ENCODE measurements at places on chromosomes 7 and 10.

DNA sequence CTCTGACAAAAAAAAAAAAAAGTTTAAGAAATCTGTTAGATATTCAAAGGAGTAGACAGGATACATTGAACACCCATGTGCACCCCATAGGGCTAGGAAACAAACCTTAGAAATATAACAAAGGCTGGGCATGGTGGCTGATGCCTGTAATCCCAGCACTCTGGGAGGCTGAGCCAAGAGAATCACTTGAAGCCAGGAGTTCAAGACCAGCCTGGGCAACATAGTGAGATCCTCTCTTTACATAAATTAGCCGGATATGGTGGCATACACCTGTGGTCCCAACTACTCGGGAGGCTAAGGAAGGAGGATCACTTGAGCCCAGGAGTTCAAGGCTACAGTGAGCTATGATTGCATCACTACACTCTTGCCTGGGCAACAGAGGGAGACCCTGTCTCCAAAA lies 15.3 kb downstream of the CLIP2 start:
- DNase-seq = no peak

DNA sequence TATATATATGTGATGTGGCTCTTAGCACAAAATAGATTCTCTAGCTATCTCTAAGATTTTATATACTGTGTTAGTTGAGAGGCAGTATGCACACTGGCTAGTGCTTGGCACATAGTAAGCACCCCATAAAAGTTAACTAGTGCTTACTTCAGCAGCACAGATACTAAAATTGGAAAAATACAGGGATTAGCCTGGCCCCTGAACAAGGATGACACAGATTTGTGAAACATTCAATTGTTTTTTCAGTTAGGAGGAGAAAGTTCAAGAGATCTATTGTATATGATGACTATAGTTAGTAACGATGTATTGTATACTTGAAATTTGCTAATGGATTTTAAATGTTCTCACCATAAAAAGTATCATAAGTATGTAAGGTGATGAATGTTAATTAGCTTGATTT lies 78.3 kb upstream of the LRRC17 start:
- no peak for DNase-seq

GRCh38 chr7:100407285-100408180 lies 21.0 kb downstream of the ZCWPW1 start:
- peak; percentile 33 for DNase-seq

GRCh38 chr10:2111965-2112364 lies 374.6 kb upstream of the ADARB2 start:
- DNase-seq = no peak

- no peak for DNase-seq
Observed at GRCh38 chr7:28984217-28984616, 26.1 kb upstream of the TRIL start.

DNA sequence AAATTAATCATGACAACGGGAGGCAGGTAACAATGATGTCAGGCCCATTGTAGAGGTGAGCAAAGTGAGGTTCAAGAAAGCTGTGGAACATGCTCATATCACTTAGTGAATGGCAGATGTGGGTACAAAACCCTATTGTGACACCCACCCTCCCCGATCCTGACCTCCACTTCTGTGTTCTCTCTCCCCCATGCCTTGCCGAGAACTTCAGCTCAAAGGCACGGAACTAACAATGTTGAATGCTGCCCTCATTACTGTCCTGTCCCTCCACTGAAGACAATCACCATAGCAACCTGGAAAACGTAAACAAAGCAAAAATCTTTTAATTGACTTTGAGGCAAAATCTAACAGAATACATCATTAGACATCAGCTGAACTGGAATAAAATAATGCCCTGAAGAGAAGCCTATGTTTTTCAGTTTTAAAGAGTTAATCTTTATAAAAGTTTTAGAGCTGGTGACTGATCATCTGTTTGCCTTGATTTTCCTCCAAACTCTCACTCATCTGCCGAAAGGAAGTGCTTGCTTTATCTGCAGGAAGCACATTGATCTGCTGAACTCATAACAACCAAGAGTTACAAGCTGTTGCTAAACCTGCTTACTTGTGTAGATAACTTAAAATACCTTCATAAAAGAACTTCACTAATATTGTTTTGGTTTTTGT lies 133.6 kb downstream of the CUBN start:
- no peak for DNase-seq

GRCh38 chr7:114160925-114161324 lies 242.1 kb upstream of the PPP1R3A start:
- no peak for DNase-seq

- DNase-seq = no peak
Observed at GRCh38 chr7:133126422-133126821, 44.5 kb upstream of the CHCHD3 start.

DNA sequence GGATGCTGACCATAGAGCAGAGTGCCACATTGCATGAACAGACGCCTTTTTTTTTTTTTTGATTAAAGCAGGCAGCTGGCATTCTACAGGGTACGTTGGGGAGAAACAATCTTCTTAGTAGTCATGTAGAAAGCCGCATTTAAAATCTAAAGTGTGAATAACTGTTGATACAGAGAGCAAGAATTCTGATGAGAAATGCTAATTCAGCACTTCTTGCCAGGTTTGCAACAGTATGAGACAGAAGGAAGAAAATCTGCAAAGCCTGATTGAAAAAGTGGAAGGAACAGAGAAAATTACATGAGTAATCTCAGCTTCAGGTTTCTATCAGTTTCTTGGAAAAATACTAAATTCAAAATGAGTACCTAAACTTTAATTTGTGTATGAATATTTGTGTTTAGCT lies 232.7 kb upstream of the CHRM2 start:
- DNase-seq = no peak

DNA sequence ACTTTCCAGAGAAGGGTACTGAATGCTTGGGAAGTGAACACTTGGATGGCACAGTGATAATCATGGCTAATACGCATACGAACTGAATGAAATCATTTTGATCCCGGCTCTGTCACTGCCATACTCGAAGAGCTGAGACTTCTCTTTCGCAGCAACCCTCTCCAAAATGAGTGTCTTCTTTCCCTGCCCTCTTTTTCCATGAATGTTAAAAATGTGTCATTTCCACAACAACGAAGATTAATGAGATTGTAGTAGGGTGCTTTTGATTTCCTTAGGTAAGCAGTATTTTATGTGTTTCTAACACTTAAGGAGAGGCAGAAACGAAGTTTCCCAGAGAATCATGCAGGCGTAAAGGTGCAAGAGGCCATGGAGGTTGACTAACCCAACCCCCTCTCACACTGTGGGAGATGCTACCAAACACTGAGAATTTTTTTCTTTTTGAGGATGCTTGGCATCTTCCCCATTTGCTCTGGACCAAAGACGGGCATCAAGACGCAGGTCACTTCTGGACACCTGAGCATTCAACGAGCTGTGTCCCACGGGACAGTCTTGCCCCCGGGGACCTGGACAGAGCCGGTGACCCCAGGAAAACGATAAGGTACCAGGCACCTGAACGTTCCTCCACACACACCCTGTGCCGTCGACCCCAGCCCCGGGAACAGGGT lies 823 bp downstream of the COPG2 start:
- no peak for DNase-seq

DNA sequence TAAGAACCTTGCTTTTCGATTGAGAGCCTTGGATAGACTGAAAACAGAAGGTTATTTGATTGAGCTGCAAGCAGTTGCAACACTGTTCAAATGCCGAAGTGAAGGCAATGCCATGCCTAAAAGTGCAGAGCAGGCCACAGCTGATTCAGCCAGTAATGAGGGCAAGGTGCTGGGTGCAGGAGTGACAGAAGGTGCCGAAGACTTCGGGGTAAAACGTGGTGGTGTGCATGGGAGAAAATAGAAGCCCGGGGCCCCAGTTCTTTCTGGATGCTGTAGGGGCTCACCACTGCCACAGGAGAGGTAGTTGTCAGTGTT lies 43.6 kb upstream of the GATAD1 start:
- no peak for DNase-seq

DNA sequence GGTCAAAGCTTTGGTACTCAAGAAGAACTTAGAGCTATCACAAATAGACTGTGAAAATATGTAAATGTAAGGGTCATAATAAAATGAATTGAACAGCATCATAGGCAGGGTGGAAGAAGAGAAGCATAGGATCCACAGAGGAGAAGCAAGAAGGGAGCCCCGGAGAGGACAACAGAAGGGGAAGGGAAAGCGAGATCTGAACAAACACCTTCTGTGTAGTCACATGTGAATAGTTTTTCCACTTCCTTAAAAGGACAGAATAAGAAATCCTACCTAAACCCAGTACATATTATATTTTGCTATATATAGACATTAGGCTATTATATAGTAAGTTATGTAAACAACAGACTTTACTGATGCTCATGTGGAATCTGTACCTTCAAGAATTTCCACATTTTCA lies 160.2 kb downstream of the DKK1 start:
- DNase-seq = no peak

DNA sequence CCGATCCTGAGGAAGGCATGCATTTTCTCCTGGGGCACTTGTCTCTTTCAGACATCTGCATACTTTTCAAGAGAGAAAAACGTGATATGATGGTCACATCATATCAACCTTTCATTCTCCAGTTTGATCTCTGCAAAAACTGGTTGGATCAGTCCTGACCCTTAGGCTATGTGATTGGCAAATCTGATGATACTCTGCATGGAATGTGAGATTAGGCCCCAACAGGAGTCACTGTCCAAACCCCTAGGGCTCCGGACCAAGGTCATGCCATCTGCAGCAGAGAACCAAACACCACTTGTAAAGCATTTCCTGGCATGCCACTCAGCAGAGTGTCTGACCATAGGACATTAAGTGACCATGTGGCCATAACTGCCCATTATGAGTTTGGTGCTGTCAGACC lies 8.6 kb downstream of the GCK start:
- DNase-seq = no peak

DNA sequence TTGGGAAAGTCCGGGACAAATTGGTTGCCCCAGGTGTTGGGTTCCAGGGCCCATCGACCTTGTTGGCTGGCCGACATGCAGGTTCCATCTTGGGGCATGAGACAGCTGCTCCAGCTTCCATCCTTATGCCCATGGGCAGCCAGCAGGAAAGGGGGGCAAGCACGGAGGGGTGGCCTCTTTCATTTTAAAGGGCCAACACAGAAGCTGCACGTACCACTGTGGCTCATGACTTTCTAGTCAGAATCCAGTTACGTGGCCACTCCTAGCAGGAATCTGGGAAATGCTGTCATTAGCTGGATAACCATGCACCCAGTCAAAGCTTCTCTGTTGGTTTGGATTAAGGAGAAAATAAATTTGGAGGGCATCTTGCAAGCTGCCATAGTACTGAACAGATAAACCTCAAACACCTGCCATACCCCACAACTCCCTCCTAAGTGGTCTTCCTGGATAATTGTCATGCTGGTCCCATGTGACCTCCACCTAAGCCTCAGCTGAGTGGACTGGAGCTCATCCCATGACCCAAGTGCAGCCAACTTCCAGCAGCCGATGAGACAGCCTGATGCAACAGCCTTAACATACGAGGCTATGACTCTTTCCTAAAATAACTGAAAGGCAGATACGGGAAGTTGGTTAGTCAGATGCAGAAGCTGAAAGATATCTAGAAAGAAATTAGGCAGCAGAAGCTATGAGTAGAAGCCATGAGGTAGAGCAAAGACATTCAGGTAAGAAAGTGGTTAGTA lies 21.4 kb upstream of the GSDME start:
- DNase-seq = no peak

DNA sequence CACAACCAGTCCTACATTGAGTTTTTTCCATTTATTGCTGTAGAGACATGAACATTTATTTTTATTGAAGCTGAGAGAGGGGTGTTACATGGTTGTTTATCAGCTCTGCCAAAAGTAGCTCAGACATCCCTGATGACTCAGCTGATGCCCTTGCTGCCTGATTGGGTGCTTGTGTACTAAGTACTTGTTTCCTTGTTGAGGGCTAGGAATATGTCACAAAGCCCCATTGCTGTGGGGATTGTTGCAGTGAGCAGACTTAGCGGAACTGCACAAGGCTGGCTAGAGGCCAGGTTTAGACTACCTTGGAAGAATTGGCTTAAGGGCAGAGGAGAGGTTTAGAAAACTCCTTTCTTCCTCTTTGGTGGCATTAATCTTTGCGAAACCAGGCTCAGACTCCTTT lies 110.6 kb downstream of the AUTS2 start:
- no peak for DNase-seq

- no peak for DNase-seq
Observed at GRCh38 chr7:13933091-13933490, 56.4 kb downstream of the ETV1 start.

- no peak for DNase-seq
Observed at GRCh38 chr10:282294-283139, 147.3 kb downstream of the ZMYND11 start.

DNA sequence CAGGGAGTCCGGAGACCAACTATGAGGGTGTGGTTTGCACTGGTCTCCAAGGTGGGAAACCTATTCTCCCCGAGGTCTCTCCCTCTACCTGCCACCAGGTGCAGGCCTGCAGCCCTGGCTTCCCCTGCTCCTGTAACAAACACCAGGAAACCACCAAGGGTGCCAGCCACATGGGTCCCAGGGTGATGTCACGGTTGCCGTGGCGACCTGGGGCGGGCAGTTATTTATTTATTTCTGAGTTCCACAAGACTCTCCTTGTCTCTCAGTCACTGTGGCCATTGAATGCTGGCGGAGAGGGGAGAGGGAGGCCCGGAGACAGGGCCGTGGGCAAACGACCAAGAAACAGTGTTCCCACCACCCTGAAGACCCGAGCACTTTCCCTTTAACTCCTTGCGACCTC lies 27.0 kb downstream of the MMD2 start:
- DNase-seq = no peak

DNA sequence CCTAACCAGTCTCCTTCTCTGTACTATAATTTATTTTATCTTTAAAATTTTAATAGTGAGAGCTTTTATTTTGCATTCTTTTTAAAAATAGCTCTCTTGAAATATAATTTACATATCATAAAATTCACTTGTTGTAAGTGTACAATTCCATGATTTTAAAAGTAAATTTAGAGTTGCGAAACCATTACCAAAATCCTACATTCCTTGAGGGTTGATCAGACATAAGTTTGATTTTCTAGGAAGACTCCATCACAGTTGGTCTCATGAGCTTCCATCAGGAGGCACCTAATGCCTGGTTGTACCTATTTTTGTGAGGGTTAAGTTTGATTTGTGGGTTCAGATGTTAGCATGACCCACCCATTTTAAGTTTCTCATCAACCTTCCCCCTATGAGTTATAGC lies 108.1 kb downstream of the BMPER start:
- DNase-seq = no peak
